Pancreas (tissue), 10 donors: ENCODE measurements at places on chromosomes 7 and 10. TPM values are rescaled to one million over a fixed set of nuclear protein-coding genes. Genes with fewer than 3 reads are reported as not detected.

- no peaks in the 10 kb centered on the region for H3K36me3 ChIP-seq
- DNase-seq = no peak
- H3K27ac ChIP-seq = no peak overlapping the region
- no peak overlapping the region for H3K4me3 ChIP-seq
Observed at GRCh38 chr7:139838876-139839275, 9.8 kb downstream of the TBXAS1 start.

Gene AGAP5
- polyA plus RNA-seq = 11.8 TPM

GRCh38 chr7:95517458-95517857 lies 31.7 kb downstream of the ASB4 start:
- no peak overlapping the region for H3K27ac ChIP-seq
- DNase-seq = no peak
- H3K4me1 ChIP-seq = no peaks in the 10 kb centered on the region
- H3K36me3 ChIP-seq = no peaks in the 10 kb centered on the region
- no peak overlapping the region for H3K4me3 ChIP-seq

Gene HIPK2
- polyA plus RNA-seq = 6.7 TPM

GRCh38 chr10:98340940-98341310 lies 72.9 kb upstream of the LOXL4 start:
- H3K36me3 ChIP-seq = no peaks in the 10 kb centered on the region
- no peaks in the 10 kb centered on the region for H3K27me3 ChIP-seq
- no peak overlapping the region for H3K4me3 ChIP-seq
- H3K27ac ChIP-seq = no peak overlapping the region

DNA sequence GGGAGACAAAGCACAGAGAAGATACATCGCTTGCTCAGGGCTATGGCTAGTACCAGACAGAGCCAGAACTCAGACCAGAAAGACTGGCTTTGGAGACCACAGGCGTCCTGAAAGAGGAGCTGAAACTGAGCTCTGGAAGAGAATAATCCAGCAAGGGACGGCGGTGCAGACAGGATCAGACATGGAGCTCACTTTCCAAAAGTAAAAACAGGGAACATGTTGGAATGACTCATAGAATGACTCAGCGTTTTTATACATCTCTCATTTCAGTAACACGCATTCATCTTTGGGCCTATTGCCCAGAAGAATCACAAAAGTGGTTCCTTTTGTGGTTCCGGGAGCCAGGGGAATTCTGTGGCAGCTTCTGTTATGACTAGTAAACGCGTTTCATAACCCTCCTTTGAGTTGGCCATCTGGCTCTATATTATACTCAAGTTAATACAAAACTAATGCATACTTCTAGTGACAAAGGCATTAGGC lies 37.2 kb downstream of the PLEKHS1 start:
- no peaks in the 10 kb centered on the region for H3K36me3 ChIP-seq
- no peak overlapping the region for H3K27ac ChIP-seq
- H3K27me3 ChIP-seq = no peaks in the 10 kb centered on the region
- no peaks in the 10 kb centered on the region for H3K4me1 ChIP-seq
- no peak for DNase-seq
- H3K4me3 ChIP-seq = no peak overlapping the region

Gene TAS2R41
- not detected for polyA plus RNA-seq

- peak; percentile 9 for DNase-seq
- no peak overlapping the region for H3K27ac ChIP-seq
- H3K4me1 ChIP-seq = peaks cover 7% of the 10 kb centered on the region
- no peaks in the 10 kb centered on the region for H3K27me3 ChIP-seq
- H3K36me3 ChIP-seq = no peaks in the 10 kb centered on the region
- H3K4me3 ChIP-seq = no peak overlapping the region
Observed at GRCh38 chr10:32417911-32418547, 27.9 kb upstream of the CCDC7 start.

DNA sequence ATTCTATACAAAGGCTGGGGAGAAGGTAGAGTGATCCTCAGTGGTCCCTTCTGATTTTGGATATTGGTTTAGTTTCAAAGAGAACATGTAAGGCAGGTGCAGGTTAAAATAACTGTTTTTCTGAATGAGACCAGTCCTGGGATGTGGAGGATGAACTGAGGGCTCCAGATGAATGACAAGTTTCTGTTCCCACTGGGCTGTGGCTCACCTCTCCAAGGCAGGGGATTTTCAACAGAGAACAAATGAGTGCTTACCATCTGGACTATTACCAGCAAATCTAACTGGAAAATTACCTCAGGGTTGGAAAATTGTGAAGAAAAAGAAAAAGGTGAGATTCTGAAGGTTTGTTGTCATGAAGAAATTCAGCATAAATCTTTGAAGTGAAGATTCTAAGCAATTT lies 8.0 kb downstream of the LAMB4 start:
- H3K27me3 ChIP-seq = no peaks in the 10 kb centered on the region
- H3K4me1 ChIP-seq = no peaks in the 10 kb centered on the region
- no peak overlapping the region for H3K4me3 ChIP-seq
- H3K36me3 ChIP-seq = no peaks in the 10 kb centered on the region

Gene GARIN1A
- 3.1 TPM for polyA plus RNA-seq

Gene PNLIPRP3
- not detected for polyA plus RNA-seq

DNA sequence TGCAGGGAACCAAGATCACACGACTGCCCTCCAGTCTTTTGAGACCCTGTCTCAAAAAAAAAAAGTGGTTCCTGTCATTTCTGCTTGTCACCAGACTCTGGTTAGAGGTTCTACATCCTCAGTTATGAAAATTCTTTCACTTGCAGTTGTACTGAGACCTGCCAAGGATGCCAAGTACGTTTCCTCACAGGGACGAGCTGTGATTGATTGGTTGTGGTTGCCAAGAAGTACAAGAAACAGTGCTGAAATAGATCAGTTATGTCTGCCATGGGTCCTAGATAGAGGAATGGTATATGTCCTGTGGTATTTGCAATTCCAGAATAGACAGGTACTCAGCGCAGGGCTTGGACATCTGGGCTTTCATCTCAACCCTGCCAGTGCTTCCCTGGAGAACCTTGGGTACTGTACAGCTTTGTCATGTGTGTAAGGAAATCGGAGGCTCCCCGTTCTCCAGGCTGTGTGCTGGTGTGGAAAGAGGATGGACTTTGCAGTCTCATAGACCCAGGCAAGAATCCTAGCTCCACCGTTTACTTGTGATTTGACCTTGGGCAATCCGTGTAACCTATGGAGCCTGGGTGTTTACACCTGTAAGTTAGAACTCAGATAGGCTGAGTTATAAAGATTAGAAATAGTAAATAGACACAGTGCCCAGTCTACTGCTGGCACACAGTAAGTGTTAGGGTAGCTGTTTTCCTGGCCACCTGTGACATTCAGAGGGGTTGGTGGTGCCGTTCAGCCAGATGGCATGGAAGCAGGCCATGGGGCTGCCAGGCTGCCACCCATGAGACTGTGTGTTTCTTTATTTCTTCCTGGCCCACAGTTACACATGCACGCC lies 53.0 kb downstream of the COL13A1 start:
- no peak overlapping the region for H3K4me3 ChIP-seq
- no peaks in the 10 kb centered on the region for H3K27me3 ChIP-seq
- DNase-seq = no peak
- H3K36me3 ChIP-seq = no peaks in the 10 kb centered on the region
- H3K4me1 ChIP-seq = no peaks in the 10 kb centered on the region

Gene REPIN1
- polyA plus RNA-seq = 57.5 TPM

DNA sequence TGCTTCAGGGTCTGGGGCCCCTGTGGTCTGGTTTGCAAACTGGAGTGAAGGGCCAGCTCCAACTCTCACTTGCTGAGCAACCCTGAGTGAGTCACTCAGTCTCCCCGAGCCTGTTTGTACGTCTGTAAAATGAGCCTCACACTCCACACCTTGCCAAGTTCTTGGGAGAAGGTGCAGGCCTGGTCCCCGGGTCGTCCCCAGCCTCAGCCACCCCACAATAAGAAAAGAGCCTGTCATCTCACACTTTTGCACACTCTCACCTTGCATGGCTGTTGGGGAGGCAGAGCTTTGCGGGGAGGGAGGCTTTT lies 5.2 kb downstream of the GRIFIN start:
- H3K27me3 ChIP-seq = no peaks in the 10 kb centered on the region
- H3K4me3 ChIP-seq = no peak overlapping the region
- H3K36me3 ChIP-seq = no peaks in the 10 kb centered on the region
- no peaks in the 10 kb centered on the region for H3K4me1 ChIP-seq

DNA sequence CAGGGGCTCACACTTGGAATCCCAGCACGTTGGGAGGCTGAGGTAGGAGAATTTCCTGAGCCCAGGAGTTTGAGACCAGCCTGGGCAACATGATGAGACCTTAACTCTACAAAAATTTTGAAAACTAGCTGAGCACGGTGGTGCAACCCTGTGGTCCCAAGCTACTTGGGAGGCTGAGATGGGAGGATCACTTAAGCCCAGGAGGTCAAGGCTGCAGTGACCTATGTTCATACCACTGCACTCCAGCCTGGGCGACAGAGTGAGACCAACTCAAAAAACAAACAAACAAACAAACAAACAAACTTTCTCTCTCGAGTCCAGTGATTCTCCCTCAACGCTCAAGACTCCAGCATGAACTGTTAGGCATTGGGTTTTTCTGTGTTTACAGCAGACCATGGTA lies 2.0 kb upstream of the TYSND1 start:
- no peak overlapping the region for H3K4me3 ChIP-seq
- no peaks in the 10 kb centered on the region for H3K27me3 ChIP-seq
- DNase-seq = no peak
- peaks cover 12% of the 10 kb centered on the region for H3K4me1 ChIP-seq

DNA sequence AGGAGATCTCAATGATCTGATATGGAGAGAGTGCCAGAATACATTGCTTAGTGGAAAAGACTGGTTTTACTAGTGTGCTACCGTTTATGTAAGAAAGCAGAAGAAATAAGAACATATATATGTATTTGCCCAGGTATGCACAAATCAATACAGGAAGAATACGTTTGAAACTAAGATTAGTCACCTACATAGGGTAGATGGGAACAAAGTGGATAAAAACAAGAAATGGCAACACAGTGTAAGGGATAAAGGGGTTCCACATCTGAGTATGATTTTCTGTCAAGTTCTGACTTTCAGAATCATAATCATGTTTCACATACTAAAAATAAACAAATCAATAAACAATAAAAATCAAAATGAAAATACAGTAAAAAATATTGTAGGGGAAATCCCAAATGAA lies 148.6 kb upstream of the NAMPT start:
- H3K4me3 ChIP-seq = no peak overlapping the region
- no peak overlapping the region for H3K27ac ChIP-seq
- no peaks in the 10 kb centered on the region for H3K27me3 ChIP-seq
- H3K36me3 ChIP-seq = no peaks in the 10 kb centered on the region
- H3K4me1 ChIP-seq = no peaks in the 10 kb centered on the region
- no peak for DNase-seq

- H3K36me3 ChIP-seq = no peaks in the 10 kb centered on the region
- H3K4me1 ChIP-seq = no peaks in the 10 kb centered on the region
- DNase-seq = peak; percentile 54
- no peak overlapping the region for H3K4me3 ChIP-seq
- no peak overlapping the region for H3K27ac ChIP-seq
Observed at GRCh38 chr7:45923290-45923689, 2.2 kb upstream of the IGFBP3 start.

Gene VTI1A
- polyA plus RNA-seq = 8.7 TPM

Gene AKR1C8
- polyA plus RNA-seq = not detected

GRCh38 chr7:3805151-3805550 lies 504.1 kb downstream of the SDK1 start:
- no peak overlapping the region for H3K4me3 ChIP-seq
- H3K27ac ChIP-seq = no peak overlapping the region
- DNase-seq = no peak
- no peaks in the 10 kb centered on the region for H3K27me3 ChIP-seq
- no peaks in the 10 kb centered on the region for H3K4me1 ChIP-seq

- no peak overlapping the region for H3K27ac ChIP-seq
- DNase-seq = no peak
- H3K4me1 ChIP-seq = no peaks in the 10 kb centered on the region
- no peak overlapping the region for H3K4me3 ChIP-seq
- no peaks in the 10 kb centered on the region for H3K36me3 ChIP-seq
Observed at GRCh38 chr7:80480566-80480965, 31.3 kb downstream of the GNAT3 start.

DNA sequence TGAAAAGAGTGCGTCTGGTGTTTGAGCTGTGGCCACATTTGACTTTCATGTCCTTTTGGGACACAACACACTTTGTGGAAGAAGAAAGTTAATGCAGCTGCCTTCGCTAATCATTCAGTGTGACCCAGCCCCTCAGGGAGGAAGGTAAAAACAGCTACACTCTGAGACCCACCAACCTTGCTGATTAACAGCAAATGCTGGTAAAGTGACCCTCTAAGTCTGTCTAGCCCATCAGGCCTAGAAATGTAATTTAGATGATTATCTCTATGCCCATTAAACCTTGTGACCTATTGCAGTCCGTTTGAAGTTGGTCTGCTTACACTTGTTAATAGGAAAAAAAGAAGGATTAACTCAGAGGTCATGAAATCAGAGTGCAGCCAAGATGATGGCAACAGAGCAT lies 161.9 kb upstream of the WNT16 start:
- no peak overlapping the region for H3K4me3 ChIP-seq
- no peak for DNase-seq
- H3K27ac ChIP-seq = no peak overlapping the region
- no peaks in the 10 kb centered on the region for H3K27me3 ChIP-seq
- no peaks in the 10 kb centered on the region for H3K4me1 ChIP-seq

DNA sequence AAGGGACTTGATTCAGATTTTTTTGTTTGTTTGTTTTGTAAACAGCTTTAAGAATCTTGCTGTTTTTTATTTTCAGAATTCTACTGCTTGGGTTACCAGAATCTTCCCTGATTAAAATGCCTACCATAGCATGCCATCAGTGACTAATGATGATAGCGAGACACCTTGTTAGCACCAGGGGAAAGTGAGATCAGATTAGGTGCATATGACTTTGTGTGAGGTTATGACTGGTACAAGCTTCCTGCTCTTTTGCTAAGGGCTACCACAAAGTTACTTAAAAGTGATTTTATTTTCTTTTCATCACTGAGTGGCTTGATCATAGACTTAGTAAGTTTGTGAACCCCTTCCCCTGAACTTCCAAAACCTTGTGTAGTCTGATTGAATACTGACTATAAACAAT lies 93.5 kb downstream of the SND1 start:
- no peaks in the 10 kb centered on the region for H3K27me3 ChIP-seq
- no peak for DNase-seq
- no peak overlapping the region for H3K4me3 ChIP-seq
- H3K36me3 ChIP-seq = no peaks in the 10 kb centered on the region
- no peak overlapping the region for H3K27ac ChIP-seq

- H3K36me3 ChIP-seq = no peaks in the 10 kb centered on the region
- H3K4me1 ChIP-seq = no peaks in the 10 kb centered on the region
- H3K27ac ChIP-seq = no peak overlapping the region
- no peak overlapping the region for H3K4me3 ChIP-seq
- DNase-seq = no peak
Observed at GRCh38 chr7:40923626-40924025, 779.3 kb downstream of the INHBA start.
